Mesenchymal stem cell (in vitro differentiated cells and primary cell): ENCODE measurements at places on chromosomes 3 and 15.

GRCh38 chr3:160049988-160050387, 61.4 kb downstream of the IL12A start:
- DNase-seq, result no peak

GRCh38 chr15:59384507-59384906, 11.8 kb upstream of the MYO1E start:
- no peak for DNase-seq

GRCh38 chr15:55224892-55225291, 28.2 kb upstream of the RSL24D1 start:
- DNase-seq, result no peak

DNA sequence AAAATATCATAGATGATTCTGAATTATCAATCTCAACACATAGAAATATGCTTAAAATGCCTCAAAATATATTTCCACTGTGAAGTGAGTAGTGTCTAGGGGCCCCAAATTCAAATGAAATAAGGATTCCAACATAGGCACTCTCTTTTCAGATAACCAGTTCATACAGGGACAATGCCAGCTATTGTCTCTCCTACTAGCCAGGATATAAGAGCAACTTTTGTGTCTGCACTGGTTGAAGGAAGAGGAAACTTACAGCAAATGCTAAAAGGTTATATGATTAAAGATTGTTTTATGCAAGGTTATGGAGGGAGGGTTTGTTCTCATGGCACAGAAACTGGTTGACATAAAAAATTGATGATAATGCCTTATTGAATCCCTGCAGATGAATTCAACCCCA, 579.4 kb upstream of the ALCAM start:
- no peak for DNase-seq

DNA sequence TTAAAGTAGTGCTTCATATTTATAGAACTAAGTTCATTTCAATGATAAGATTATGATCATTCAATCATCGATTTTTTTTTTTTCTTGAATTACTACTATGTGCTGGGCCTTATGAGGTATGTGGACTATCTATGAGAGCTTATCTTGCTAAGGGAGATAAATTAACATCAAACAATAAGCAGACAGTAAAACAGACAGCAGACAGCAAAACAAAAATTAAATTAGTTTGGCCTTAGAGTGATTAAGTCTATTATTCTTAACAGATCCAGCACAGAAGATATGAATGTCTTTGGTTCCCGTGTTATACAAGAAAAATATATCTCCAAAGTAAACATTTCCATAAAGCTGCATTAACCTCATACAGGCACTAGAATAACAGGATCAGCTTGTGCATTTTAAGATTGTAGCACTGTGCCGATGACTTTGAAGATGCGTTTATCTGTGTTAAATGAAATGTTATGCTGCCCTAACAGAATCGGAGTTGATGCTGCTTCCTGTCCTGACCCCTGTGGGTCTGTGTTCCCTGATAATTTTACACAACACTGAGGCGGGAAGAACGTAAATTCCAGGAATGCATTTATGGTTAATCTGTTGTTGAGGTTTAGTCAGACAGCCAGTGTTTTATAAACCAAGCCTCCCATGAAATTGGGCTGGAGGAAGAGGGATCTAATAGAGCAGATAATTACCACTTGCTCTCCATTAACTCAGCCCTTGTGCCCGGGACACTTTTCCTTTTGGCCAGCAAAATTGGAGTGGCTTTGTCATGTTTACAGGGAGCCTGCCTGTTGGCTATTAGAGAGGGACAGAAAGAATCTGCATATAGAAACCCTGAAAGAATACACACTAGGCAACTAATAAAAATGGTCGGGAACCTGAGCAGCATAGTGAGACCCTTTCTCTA, 80.8 kb downstream of the GHSR start:
- DNase-seq, result peak; percentile 82

- no peak for DNase-seq
These were observed 205.5 kb upstream of the MRPL3 start for GRCh38 chr3:131708241-131708640.

DNA sequence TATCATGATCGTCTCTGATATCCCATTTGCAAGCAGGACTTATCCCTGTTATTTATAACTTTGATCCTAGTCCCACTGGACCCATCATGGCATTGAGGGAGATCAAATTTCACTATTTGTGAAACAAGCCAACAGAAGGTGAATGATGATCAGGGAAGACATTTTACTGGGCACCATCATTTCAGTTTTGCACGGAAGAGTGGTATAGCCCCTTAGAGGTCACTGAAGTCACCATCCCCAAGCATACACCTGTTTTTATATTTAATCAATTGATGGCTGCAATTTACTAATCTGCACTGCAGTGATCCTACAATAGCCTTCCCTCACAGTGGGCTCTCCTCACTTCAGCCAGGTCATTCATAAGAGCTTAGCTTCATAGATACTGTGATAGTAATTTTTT, 132.4 kb downstream of the FHIT start:
- no peak for DNase-seq

DNA sequence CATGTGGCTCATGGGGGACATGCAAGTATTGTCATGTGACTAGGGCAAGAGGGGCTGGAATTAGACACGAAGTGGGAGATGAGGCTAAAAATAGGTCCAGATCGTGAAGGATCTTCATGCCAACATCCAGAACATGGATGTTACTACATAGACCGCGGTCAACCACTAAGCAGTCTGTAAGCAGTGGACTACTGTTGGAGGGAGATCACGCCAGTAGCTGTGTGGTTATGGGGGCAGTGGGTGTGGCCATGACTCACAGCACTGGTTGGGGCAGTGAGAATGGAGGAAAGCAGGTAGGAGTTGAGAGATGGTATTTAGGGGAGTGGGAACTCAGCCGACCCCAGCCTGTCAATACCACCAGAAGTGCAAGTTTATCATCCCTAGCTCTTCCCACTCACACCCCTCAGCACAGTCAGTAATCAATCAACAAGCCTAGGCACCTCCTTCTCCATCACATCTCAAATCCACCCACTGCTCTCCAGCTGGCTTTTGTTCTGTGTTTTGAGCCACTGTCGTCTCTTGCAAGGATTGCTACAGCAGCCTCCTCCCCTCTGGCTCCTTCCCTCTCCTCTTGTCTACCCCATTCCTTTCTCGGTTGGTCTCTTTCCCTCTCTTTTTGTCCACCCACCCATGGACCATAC, 107.2 kb upstream of the ABHD17C start:
- DNase-seq, result peak; percentile 82

DNA sequence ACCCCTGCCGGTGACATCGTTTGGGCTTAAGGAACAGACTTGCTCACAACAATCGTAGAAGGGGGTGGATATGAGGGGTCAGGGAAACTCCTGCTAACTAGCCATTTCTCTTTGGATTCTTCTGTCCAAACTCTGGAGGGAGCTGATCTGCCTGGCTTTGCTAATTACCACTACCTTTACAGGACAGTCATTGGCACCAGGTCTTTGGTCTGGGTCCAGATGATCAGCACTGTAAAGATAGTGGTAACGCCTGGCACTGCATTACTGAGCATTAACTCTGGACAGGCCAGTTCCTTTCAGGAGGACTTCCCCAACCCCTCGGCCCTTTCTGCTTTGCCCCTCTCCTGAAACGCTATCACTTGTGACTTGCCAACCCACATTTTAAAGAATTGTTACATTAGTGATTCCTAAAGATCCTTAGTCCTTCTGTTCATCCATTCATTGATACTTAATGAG, 788 bp downstream of the UQCC5 start:
- DNase-seq, result no peak

DNA sequence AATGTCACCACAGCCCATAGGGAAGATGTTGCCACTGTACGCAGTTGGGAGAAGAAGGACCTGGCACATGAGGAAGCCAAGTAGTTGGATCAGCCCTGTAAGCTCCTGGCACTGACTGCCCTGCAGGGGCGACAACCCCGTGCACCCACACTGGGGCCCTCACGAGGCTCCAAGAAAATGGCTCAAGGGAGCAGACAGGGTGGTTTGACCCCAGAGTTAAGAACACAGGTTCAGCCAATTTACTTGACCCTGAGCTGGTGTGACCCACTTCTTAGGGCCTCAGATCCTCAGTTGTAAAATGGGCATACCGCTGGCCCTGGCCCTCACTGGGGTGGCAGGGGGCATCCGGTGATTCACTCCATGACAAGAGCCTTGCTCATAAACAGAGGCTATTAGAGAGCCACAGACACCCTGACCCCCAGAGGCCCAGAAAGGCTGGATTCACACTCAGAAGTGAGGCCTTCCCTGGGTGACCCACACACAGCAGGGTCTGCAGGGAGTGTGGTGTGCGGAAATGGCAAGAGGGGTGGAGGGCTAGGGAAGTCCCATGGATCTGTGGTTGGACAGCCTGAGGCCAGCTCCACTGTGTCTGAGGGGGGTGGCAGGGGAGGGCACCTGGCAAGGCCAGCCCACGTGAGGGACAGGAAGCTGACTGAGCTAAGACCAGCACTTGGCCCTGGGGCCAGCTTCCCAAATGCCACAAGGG, 1.7 kb upstream of the HHATL start:
- DNase-seq, result no peak

DNA sequence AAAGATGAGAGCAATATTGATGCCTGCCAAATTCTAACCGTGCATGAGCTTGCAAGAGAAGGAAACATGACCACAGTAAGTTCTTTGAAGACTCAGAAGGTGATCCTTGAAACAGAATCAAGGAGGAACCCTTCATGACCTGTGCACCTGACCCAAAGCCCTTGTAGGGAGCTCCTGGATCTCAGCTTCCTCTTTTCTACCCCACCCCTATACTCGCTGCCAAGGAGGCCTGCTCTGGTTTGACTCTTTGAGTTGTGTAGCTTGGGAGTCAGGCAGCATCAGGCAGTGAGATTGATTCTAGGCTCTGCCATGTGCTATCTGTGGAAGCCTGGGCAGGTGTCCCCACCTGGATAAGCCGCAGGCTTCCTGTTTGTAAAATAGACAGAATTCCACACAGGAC, 10.6 kb downstream of the TTC21A start:
- DNase-seq, result no peak

DNA sequence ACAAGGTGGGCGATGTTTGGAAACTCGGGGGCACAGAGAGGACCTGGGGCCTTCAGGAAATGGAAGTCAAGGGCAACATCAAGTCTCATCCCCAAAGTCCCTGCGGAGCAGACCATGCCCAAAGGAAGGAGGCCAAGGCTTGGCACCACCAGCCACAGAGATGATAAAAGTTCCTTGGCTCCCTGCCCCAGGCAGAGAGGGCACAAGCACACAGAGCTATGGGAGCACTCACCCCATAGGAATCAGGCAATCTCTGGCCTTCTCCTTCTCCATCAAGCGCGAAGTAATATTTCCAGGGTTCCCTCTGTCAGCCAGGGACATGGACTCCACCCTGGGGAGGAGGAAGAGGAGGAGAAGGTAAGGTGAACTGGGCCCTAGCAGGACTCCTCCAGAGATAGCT, 7.9 kb downstream of the ACAA1 start:
- DNase-seq, result no peak

DNA sequence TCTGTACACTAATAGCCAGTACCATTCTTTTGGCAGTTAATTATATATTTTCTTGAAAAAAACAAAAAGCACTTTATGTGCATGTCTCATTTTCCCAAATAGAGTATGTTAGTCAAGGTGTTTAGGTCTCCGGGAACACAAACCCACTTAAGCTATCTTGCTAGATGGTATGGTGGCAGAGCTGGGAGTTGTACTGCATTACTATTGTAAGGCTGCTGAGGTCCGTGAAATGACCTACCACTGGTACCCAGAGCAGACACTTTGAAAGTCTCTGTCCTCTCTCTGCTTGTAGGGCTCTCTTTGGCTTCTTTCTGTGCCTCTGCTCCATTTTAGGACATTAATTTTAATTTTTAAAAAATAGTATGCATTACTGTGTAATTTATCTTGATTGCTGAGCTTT, 8.8 kb downstream of the TMOD3 start:
- no peak for DNase-seq

DNA sequence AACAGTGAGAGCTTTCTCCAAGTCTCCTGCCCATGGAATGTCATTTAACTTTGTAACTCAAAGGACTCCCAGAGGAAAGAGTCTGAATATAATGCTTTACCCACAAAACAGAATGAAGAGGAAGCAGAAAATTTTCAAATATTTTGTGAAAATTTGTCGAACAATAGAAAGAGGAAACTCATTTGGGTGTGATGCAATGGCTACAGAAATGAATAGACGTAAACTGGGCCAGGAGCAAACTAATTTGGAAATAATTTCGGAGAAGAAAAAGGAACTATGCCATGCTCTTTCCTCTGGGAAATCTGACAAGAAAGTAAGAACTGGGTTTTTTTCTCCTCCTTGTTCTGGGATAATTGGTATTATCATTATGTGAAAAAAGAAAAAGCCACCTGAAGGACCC, 11.2 kb upstream of the SUMF1 start:
- DNase-seq, result no peak

- no peak for DNase-seq
These were observed 92.2 kb upstream of the PRR23E start for GRCh38 chr3:127100459-127101410.

DNA sequence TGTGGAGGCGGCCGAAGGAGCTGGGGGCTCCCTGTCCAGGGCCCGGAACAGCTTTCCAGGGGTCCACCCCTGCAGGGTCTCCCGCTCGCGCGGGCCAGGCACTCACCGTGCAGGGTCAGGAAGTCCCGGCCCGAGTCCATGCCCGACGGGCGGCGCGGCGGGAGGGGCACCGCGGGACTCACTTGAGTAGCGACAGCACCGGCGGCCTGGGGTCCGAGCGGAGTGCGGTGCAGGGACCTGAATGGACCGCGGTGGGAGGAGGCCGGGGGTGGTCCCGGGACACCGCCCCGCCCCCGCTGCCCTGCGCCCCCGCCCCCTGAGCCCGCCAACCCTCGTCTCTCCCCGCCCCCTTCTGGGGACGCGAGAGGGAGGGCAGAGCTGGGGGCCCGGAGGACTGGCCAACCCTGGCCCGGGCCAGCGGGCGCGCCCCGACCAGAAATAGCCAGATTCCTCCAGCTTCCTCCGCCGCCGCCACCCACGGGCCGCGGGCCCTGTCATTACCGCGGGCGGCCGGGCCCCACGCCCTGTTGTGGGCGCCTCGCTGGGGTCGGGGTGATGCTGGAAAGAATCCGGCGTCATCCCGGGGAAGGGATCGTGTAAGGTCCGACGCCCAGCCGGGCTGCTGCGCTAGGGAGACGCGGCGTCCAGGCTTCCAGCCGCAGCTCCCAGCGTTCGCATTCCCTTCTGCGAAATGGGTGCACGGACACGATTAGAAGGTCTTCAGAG, at the start of gene PLCD1:
PLCD1 (minus strand) TSS at position 243 of the 726 bp plus-strand sequence; CDS start at position 140, 103 bp downstream.
- DNase-seq, result peak; percentile 74

- no peak for DNase-seq
These were observed 200.7 kb downstream of the GREM1 start for GRCh38 chr15:32918547-32918946.

GRCh38 chr3:104514371-104514770, 852.3 kb upstream of the ALCAM start:
- DNase-seq, result no peak

DNA sequence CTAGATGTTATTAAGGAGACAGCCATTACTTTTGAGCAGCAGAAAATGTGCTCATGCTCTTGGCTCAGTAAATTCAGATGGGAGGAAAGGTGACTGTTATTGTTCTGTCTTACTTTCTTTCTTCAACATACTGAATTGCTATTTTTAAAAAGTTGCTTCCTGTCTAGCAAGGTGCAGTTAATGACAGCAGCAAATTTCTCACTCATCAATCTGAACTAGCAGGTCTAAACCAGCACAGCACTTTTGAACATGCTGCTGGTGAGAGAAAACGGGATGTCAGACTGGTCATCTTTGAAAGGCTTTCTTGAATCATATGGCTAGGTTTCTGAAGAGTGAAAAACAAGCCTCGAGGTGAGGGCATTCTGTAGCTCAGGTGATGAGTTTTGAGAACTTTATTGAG, 384.7 kb downstream of the MFSD1 start:
- no peak for DNase-seq

GRCh38 chr3:122458992-122459391, 43.1 kb upstream of the WDR5B start:
- peak; percentile 59 for DNase-seq
